ENCODE measurements at places on chromosomes 7 and 10.

DNA sequence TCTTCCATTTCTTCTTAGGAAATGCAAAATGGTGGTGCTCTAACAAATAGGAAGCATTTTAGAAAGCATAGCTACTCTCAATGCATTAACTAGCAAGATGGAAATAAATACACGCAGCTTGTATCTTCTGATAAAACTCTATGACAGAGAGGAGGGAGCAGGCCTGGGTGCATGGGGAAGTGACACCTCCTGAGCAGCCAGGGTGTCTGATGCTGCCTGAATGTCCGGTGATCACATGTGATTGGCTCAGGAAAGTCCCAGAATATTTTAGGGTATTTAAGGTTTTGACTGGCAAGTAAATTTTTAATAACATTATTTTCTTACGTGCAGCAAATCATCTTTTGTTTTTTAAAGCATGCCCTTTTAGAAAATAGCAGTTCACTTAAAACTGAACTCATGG, 261.0 kb upstream of the KLF6 start:
- DNase-seq: no peak

DNA sequence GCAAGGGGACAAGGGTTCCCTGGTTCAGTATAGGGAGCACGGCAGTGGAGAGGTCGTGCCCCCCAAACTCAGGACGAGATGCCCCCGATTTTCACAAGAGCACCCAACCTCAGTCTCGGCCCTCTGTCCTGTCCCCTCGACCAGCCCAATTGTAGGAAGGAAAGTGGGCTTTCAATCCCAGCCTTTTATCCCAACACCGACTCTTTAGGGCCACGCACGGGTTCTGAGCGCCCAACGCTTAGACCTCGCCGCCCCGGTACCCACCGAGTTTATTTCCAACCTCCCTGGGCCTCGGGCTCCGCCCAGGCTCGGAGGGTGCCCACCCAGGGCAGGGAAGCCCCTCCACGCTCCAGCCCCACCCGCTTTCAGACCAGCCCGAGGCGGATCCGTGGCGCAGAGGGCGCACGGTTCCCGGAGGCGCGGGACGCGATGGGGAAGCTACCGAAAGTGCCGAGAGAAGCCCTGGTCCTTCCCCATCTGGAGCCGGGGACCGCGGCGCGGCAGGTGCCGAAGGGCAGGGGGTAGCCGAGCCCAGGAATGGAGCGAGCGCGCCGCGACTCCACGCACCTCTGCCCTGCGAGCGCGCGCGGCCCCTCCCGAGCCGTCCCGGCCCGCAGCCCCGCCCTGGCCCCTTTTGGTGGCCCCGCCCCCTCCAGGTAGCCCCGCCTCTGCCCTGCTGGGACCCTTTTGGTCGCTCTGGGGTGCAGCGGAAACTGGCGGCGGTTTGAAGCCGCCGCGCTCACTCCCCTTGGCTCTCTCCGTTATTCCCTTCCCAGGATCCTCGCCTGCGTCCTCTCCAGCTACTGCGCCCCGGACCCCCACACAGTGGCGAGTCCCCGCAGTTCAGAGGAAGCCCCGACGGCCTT, 20.4 kb downstream of the GRID2IP start:
- no peak for DNase-seq

- no peak for DNase-seq
Observed at GRCh38 chr10:102605712-102606111, 38.6 kb upstream of the TRIM8 start.

DNA sequence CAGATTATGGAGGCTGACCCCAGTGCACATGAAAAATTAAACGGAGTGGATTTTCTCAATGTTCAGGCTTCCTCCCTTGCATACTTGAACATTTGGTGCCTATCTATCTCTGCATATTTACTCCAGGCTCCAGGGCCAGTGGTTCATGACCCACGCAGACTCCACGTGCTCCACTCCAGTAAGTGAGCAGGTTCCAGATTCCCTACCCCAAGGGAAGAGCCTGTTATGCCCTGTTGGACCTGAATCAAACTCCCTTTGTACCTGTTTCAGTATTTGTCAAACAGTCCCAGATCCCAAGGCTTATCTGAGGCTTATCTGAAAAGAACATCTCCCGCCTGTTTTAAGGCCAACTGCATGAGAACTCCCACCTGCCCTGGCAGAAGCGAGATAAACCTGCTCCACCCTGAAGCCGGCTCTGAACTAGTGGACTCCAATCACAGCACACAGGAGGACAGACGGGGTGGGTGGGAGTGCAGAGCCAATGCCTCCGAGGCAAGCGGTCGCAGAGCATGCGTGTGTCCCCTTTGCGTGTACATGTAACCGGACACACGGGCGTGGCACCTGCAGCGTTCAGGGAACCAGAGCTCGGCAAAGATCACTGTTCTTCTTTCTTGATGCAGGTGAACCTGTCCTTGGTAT, 2.3 kb upstream of the FUOM start:
- DNase-seq: no peak

GRCh38 chr10:102106998-102107397, 13.2 kb downstream of the LDB1 start:
- no peak for DNase-seq

GRCh38 chr10:34748767-34749166, 66.3 kb downstream of the PARD3 start:
- no peak for DNase-seq

- no peak for DNase-seq
Observed at GRCh38 chr7:117190746-117191435, 132.0 kb downstream of the WNT2 start.

GRCh38 chr7:107874605-107875446, 16.2 kb upstream of the DLD start:
- peak; percentile 13 for DNase-seq

GRCh38 chr7:129785685-129786514, 166.9 kb downstream of the UBE2H start:
- no peak for DNase-seq

DNA sequence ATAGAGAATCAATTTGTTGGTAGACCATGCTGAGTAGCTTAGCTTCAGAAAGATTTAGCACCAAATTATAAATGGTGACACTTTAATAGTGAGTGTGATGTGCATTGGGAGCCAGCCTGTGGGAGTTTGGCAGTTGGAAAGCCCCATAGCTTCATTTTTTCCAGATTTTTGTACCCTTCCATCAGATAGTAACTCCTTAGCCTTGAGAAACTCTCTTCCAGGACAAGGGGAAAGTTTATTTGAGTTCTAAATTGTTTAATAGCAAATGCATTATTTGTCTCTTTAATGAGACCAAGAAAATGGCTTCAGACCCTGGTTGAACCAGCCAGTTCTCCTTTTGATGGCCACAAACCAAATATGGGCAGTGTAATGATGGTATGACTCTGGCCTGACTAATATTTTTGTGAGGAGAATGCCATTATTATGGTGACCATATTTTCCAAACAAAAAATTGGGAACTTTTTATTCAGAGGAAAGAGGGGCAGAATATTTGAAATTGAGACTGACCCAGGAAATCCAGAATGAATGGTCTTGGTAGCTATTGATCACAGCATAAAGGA, 49.8 kb downstream of the PLCE1 start:
- DNase-seq: no peak

GRCh38 chr10:15167411-15168290, 842 bp downstream of the NMT2 start:
- no peak for DNase-seq

DNA sequence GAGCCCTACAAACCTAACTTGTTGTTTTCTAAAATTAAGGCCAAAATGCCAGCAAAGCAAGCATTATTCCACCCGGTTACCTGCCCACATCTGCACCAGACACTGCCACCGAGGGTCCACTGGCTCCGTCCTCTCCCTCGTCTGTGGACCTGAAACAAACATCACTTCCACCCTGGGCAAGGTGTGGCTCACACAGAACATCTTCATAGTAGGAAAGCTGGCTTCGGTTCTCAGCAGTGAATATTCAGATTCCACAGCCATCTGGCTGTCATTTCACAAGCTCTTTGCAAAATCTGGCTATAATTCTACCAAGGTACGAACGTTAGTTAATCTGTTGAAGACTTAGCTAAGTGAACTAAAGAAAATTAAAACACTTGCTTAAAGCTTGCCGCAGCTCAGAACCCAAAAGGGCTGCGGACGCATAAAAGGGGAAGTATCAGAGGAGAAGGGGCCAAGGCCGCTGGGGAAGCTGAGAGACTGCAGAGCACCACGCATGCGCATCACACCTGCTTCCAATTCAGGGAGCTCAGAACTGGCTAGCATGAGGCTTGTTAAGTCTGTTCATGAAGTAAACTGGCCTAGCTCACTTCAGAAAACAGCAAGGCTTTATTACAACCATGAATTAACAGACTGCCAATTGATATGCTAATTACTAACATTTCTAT, 46.1 kb downstream of the PTPRN2 start:
- DNase-seq: no peak

DNA sequence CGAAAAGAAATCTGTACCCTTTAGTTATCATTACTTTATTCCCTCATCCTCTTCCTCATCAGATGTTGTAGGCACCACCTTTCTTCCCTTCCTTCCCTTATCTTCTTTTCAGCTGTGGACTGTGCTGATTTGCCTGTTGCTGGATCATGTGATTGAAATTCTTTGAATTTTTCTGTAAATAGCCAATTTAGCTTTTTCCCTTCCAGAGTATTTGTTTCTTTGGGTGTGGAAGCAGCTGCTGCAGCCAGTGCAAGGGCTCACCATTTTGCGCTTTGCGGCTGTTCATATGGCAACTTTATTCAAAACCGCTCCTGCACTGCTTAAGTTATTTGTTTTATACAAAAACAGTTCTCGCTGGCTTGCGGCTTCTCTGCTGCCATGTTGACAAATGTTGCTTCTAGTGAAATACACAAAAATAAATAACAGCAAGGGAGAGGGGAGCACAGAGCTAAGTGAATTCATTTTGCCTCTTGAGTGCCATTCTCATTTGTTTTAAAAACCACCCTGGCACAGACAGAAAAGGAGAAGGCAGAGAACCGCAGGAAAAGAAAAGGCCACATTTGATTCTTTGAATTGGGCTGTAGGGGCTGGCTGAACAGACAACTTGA, 151.2 kb downstream of the AUTS2 start:
- no peak for DNase-seq

DNA sequence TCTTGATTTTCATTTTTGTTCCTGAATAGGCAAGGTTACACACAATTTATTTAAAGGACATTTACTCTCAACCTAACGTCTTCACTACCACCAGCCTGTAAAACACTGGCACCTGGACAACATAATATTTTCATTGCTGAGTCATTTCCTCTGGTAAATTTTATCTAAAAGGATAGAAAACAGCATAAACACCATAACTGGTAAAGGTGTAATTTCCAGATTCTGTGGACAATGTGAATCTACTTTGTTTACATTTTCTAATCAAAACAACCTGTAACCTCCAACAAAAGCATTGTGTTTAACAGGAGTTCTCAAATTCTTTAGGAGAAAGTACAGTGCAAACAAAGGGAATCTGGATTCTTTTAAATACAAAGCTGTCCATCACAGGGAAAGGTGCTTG, 472.0 kb upstream of the AKR1E2 start:
- DNase-seq: no peak

DNA sequence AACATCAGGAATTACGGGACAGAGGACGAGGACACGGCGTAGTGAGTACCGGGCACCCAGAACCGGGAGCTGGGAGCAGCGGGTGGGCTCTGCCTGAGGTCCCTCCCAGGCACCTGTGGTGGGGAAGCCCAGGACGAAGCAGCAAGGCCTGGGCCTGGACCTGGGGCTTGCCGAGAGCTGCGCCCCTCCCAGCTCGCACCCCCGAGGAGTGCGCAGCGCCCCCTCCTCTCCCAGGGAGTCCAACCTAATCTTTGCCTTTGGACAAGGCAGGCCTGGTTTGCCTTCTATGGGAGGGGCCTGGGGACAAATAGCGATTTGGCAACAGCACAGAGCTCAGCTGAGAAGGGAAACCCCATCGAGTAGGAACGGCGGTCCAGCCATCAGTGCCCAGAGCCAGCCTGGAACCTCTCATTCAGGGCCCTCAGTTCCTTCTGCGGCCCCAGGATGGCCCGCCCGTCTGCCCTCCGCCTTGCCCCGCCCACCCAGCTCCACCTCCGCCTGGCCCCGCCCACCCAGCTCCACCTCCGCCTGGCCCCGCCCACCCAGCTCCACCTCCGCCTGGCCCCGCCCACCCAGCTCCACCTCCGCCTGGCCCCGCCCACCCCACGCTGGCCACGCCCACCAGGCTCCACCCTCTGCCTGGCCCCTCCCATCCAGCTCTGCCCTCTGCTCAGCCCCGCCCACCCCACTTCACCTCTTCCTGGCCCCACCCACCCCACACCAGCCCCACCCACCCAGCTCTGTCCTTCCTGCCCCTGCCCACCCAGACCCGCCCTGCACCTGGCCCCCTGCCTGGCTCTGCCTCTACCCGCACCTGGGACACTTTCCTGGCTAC, 32.5 kb upstream of the KNDC1 start:
- no peak for DNase-seq

GRCh38 chr7:32519763-32520162, 24.5 kb downstream of the AVL9 start:
- DNase-seq: no peak

DNA sequence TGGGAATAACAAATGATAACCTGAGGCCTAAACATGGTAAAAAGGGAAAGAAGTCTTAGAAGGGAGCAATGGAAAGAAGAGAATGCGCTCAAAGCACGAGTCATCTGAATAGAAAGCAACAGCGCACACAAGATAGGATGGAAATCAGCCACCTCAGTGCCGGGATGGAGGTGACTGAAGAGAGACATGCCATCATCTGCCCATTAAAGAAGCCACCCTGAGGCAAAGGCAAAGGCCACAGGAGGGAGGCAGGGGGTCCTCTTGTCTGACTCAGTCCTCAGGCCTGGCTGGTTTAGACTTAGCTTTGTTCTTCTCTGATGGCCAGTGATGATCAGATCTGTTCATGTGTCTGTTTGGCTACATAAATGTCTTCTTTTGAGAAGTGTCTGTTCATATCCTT, 180.6 kb downstream of the CHCHD3 start:
- DNase-seq: no peak

GRCh38 chr10:114925587-114926586, 12.1 kb upstream of the TRUB1 start:
- DNase-seq: peak; percentile 3

GRCh38 chr10:101054351-101054750, 7.4 kb upstream of the KAZALD1 start:
- DNase-seq: no peak

- DNase-seq: no peak
Observed at GRCh38 chr7:13032084-13032483, 344.7 kb downstream of the ARL4A start.

DNA sequence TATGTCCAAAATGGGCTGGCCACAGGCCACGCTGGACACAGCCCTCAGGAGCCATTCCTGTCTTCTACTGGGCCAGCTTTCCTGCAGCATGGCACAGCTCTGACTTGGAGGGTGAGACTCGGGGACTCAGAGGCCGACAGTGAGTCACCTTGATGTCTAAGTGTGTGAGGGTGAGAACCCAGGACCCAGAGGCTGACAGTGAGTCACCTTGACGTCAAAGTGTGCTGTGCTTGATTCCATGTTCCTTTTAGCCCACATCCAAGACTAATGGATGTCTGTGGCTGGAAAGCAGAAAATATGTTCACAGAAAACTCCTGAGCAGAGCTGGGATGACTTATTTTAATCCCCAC, 6.0 kb upstream of the FAM170B start:
- no peak for DNase-seq

DNA sequence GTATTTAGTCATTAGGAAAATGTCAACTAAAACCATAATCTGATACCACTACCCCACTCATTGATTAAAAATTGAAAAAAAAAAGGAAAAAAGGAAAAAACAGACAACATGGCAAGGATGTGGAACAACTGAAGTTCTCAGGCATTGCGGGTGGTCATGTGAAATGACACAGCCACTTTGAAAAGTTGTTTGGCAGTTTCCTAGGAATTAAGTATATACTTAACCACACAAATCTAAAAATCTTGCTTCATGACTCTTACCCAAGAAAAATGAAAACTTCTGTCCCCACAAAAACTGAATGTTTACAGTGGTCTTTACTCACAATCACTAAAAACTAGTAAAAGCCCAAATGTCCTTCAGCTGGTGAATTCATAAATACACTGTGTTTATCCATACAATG, 254.5 kb downstream of the AHR start:
- DNase-seq: no peak
